ENCODE measurements at places on chromosomes 3 and 15.

GRCh38 chr3:37466660-37467359 is 292.4 kb upstream of the LRRFIP2 start:
- DNase-seq, result no peak

- no peak for DNase-seq
Observed at GRCh38 chr15:49015896-49016295, 30.4 kb downstream of the SECISBP2L start.

GRCh38 chr15:80904998-80905397 is 84.6 kb downstream of the MESD start:
- no peak for DNase-seq

GRCh38 chr3:129612534-129613366 is 6.3 kb upstream of the PLXND1 start:
- no peak for DNase-seq

DNA sequence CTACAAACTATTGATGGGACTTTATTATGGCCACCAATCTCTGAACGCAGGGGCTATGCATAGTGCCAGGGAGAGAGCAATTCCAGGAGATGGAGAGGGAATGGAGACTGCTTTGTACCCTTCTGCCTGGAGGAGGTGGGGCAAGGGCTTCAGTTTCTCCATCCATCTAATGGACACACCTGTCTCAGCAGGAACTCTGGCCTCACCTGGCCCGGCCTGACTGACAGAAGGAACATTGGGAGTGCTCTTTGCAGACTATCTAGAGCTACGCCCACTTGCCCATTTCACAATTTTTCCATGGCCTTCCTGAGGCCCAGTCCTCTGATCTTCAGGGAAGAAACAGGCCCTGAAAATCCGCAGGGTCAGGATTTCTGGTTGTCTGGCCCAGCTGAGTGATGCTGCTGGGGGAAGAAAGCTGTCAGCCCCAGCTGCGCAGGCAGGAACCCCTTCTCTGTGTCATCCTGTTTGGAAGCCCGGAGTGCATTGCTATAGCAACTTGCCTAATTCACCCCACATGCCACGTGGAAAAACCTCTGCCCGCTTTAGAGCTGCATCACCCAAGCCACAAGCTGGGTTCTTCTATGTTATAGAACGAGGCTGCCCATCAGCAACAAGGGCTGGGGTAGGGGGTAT is 6.4 kb downstream of the ITGA11 start:
- no peak for DNase-seq

- DNase-seq, result no peak
Observed at GRCh38 chr3:52012699-52013098, 17.0 kb upstream of the RPL29 start.

DNA sequence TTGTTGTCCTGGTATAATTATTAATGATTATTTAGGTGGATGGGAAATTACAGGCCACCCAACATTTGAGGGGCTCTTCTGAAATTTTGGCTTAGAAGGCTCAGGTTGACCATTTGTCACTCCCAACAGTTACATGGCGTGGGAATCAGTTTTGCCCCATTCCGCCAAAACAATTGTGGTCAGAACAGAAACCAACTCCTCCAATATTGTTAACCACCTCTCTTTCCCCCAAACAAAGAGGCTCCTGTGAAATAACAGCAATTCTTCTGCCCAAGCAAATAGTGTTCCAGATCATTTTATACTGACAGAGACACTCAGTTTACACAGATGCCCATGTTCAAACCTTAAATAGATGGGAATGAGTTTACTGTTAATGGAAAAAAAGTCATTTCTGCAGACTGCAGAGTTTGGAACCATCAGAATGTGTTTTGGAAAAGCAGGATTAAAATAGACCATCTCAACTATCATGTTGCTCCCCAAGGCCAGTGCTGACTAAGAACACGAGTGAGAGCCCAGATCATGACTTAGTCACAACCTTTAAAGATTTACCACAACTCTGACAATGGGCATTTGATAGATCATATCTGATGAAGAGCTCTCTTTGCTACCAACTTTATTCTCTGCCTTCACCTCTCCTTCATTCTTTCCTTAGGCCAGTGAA is 102.1 kb downstream of the DUT start:
- DNase-seq, result no peak

GRCh38 chr3:21691036-21691435 is 60.0 kb downstream of the ZNF385D start:
- DNase-seq, result no peak

DNA sequence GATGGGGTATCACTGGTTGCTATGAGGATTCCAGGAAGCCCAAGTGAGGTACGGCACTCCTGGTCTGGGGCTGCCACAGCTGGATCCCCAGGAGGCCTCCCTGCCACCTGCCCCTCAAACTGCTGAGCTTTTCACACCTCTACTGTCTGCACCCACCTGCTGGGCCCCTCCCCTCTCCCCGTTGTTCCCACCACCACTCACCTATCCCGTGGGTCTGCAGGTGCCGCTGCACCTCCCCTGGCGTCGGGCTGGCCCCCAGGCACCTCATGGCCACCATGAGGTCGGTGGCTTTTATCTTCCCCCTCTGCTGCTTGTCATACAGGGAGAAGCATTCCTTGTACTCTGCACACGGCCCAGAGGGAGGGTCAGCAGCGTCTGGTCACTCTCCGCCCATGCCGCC is 5.8 kb downstream of the CALML4 start:
- no peak for DNase-seq

DNA sequence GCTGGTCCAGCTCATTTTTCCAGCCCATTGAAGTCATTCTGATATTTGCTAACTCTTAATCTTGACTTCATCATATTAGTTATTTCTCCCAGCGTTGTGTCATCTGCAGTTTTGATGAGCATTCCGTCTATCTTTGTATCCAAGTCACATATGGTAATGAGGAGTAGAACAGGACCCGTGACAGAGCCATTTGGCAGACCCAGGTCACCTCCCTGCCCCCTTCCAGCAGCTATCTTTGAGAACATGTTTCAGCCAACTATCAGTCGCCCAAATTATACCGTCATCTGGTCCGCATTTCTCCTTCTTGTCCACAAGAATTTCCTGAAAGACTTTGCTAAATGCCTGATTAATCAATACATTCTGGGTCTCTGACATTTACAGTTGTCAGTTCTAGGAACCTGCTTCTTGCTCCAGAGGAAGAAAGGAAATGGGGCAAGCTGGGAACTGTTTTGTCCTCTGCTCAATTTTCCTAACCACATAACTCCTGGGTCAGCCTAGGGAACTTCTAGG is 347.1 kb upstream of the NR2E3 start:
- DNase-seq, result no peak

DNA sequence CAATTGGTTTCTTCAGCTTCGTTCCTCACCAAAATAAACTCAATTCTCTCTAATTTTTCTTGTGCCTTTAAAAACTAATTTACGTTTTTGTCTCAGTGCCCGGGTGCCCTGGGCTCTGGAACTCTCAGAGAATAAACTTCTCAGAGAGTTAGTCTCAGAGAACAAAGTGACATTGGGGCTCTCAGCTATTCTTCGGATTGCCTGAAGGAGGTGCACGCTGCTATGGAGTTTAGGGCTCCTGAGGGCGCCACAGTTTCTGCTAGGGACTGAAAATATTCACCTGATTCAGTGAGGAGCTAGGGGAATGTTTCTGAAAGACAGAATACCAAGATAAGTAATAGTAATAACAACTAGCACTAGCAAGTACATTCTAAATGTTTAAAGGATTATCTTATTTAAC is 22.7 kb downstream of the ZIC4 start:
- no peak for DNase-seq

GRCh38 chr15:99110581-99111320 is 5.9 kb downstream of the SYNM start:
- no peak for DNase-seq

- no peak for DNase-seq
Observed at GRCh38 chr15:25022233-25022632, 67.4 kb downstream of the SNRPN start.

All from NK-92 treated with Interleukin-12 subunit alpha and Interleukin-12 subunit beta, amount 100 ng/mL, for 24 hours (cell line).